ENCODE measurements at places on chromosomes 5 and 9.

DNA sequence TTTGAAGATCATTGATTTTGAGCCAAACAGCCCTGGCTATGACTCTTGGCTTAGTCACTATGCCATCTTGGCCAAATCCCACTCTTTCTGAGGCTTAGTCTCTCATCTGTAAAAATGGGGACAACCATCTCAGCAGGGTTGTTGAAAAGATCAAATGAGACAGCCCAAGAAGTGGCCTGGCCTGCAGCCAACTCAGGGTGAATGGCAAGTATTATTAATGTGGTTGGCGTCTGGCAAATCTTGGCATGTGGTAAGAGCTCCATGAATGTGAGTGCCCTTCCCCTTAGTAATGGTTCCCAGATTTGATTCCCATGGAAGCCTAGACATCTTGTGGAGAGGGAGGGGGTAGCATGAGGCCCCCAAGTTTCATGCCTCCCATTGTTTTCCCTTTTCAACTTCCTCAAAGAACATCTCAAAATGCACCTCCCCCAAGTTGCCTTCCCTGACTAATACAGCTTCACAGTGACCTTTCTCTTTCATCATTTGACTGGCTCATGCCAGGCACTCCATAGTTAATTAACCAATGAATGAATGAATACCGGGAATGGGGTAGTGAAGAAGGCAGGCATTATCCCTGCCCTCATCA is 11.8 kb upstream of the TGFBI start:
- DNase-seq = no peak

- DNase-seq = no peak
These were observed 17.1 kb upstream of the IL6ST start for GRCh38 chr5:56011835-56012234.

DNA sequence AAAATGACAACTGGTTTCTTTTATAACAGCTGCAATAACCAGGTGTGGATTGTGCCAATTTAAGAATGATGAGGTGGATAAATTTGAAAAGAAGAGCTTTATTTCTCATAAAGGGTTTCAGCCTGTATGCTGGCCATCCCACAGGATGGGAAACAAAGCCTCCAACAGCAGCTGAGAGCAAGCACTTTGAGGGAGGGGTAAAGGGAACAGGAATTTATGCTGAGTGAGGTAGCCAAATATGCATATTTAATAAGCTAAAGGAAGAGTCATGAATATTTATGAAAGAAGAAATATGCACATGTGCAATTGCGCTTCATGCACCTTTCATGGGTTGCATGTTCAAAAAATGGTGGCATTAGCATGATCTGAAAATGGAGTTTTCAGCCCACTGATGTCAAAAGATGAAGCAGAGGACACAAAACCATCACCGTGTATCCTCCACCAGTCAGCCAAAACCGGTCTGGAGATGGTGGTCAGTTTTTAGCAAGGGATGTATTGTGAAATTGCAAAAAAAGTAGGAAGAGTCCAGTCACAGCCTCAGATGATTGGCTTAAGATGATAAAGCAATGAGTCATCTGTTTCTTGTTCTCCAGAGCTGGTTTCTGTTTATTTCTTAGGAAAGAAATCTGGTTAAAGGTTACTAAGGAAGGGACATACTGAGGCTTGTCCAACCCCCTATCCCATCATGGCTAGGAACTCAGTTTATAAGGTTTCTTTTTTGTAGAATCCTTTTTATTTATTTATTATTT is 47.9 kb downstream of the DEPDC1B start:
- no peak for DNase-seq

- peak; percentile 65 for DNase-seq
These were observed 140.9 kb downstream of the AOPEP start for GRCh38 chr9:94867281-94867841.

DNA sequence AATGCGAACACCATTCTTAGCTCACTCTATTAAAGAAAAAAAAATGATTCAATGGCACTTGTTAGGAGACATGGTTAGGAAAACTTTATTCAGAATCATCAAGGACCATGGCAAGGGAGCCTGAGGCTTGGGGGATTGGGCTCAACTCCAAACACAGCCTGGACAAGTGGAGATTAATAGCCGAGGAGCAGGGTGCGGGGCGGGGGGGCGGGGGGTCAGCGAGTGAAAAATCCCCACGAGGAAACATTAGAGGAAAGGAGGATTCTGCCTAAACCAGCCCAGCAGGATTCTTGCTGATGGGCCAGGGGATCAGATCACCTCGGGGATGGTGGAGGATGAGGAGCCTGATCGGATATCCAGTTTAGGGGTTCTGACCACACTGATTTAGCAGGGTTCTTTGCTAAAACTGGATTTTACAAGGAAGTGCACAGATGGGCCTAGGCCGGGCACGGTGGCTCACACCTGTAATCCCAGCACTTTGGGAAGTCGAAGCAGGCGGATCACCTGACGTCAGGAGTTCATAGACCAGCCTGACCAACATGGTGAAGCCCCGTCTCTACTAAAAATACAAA is 24.4 kb upstream of the FIBCD1 start:
- DNase-seq = no peak
